ENCODE measurements at places on chromosomes 6 and 20. TPM values are rescaled to one million over a fixed set of nuclear protein-coding genes. Genes with fewer than 3 reads are reported as not detected.

DNA sequence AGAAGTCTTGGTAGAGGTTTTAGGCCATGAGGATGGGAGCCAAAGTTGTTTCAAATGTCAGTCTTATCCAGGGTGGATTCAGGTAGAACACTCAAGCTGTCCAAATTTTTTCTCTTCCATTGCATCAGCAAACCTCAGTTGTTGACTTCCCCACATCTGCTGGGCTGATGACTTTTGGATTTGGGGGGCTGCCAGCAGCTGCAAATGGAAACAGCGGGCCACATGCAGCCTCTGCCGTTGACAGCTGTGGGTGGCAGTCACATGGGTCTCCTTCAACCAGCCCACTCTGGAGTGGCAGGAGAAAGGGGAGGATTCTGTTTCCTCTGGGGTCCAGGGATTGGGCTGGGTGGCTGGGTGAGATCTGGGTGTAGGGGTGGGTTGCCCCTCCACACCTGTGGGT lies 5.8 kb upstream of the MLN start:
- no peak for DNase-seq

The PPP1R16B gene
- total RNA-seq: not detected

DNA sequence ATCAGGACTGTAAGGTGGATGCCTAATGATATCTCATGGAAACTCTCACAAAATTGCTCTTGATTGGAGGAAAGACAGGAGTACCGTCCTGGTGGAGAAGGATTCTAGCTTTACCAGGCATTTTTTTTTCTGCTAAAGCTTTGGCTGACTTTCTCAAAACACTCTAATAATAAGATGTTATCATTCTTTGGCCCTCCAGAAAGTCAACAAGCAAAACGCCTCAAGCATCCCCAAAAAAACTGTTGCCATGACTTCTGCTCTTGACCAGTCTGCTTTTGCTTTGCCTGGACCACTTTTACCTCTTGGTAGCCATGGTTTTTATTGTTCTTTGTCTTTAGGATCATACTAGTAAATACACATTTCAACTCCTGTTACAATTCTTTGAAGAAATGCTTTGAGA lies 55.5 kb upstream of the RUNX2 start:
- DNase-seq: no peak

DNA sequence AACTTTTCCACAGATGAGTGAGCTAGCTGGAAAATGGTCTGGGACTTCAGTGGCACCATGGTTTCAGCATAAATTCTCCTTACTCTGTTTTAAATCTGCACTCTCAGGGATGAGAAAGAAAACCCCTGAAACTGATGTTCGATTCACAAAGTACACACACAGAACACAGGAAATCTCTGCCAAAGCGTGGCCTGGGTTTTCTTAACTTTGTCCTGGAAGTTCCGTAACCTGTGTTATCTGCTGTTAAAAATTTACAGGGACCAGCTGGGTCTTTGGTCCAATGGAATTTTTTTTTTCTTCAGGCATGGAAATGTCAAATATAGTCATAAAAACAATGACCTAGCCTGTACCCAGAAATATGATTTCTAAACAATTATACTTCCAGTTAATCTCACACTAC lies 7.3 kb downstream of the SCML4 start:
- DNase-seq: no peak

GRCh38 chr6:100382767-100383195 lies 81.9 kb downstream of the SIM1 start:
- DNase-seq: no peak

The FAM120B gene
- total RNA-seq: 6.9 TPM

The BPIFB4 gene
- total RNA-seq: not detected

The KCNK5 gene
- 31.8 TPM for total RNA-seq

The SLC22A7 gene
- total RNA-seq: not detected

- DNase-seq: no peak
Observed at GRCh38 chr20:51037532-51038115, 14.7 kb upstream of the KCNG1 start.

GRCh38 chr6:79421707-79422484 lies 115.3 kb downstream of the LCA5 start:
- peak; percentile 80 for DNase-seq

DNA sequence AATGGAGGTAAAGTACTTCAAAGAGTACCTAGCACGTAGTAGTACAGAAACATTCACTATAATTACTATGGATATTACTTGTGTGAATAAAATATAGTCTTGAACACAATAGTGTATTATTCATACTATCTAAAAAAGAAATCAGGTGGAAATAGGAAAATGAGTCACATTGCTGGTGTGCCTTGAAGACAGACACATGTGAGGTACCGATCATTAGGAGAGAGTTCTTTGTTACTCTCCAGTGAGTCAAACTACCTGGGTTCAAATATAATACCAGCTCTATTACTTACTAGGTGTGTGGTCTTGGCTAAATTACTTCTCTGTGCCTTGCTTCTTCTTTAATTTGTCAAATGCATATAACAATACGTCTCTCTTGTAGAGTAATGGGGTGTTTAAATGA lies 50.8 kb upstream of the BEND6 start:
- no peak for DNase-seq

DNA sequence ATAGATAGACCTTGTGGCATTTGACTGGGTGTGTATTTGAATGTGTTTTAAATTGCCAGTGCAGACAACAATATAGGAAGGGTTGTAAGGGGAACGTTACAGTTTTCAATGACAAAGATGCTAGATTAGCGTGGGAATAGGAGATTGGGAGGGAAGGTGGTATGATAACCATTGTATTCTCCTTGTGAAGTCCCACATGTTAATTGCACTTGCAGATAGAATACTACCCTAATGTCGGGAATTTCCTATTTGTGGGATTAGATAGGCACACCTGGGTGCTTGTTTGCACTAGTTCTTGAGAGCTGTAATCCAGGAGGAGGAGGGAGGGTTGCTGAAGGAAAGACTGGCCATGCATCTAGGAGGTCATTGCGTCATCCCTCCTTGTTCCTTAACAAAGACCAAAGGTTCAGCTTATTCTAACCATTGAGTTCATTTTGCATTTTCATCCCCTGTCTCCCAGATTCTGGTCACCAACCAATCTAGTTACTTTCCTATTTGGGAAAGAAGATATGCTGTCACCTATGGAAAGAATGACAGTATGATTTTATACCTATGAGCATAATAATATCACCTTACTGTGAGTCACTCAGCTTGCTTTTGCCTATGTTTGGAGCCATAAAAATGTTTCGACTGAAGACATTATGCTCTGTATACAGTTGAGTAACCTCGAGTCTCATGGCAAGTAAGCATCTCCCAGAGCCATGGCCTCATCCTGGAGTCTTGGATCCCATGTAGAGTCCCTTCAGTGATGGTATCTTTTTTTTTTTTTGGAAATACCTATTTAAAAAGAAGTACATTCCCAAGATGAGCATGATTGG lies 201.5 kb downstream of the DTNBP1 start:
- DNase-seq: no peak

DNA sequence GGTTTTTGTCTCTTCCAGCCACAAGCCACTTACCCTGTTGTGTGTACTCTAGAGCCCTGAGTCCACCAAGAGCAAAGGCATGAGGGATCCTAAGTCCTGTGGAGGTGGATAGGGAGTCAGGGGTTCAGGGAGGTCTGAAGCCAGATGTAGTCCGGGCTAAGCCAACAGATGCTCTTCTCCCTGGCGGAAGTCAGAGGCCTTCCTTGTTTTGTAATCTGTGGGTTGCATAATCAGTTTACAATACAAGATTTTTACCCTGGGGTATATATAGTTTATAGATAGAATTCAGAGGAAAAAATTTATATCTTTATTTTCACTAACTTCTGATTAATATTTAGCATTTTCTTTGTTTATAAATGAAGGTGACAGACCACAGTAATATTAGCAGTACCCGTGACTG lies 9.2 kb downstream of the LAMP5 start:
- no peak for DNase-seq

DNA sequence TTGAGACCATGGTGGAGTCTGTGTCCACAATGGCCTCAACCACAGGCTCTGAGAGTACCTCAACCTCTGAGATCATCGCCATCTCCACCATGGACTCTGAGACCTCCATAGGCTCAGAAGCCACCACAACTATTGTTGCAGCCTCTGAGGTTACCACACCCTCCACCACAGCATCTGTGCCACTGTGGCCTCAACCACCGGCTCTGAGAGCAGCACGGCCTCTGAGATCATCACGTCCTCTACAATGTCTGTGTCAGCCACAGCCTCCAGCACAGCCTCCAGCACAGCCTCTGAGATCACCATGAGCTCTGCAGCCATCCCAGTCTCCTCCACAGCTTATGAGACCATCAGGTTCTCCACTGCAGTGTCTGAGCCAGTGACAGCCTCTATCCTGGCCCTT lies 19.4 kb upstream of the MUC21 start:
- no peak for DNase-seq

GRCh38 chr6:166008441-166009369 lies 158.9 kb downstream of the TBXT start:
- no peak for DNase-seq

All from HT-29 (cell line).